ENCODE measurements at places on chromosomes 1 and 21.

DNA sequence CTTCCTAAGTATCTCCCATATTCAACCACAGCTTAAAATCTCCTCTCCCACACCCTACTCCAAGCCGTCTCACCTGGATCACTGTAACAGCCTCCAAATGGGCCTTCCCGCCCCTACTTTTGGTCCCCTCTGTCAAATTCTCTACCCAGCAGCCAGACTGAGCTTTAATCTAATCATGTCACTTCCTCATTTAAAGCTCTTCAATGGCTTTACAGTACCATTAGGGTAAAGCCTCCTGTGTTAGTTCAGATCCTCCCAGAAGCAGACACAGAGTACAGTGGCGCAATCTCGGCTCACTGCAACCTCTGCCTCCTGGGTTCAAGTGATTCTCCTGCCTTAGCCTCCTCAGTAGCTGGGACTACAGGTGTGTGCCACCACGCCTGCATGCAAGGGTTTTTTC lies 46.8 kb upstream of the PSEN2 start:
- DNase-seq, result no peak

- DNase-seq, result no peak
These were observed 7.0 kb upstream of the TRIT1 start for GRCh38 chr1:39890273-39890672.

GRCh38 chr1:215704089-215704860 lies 137.2 kb downstream of the KCTD3 start:
- DNase-seq, result no peak

DNA sequence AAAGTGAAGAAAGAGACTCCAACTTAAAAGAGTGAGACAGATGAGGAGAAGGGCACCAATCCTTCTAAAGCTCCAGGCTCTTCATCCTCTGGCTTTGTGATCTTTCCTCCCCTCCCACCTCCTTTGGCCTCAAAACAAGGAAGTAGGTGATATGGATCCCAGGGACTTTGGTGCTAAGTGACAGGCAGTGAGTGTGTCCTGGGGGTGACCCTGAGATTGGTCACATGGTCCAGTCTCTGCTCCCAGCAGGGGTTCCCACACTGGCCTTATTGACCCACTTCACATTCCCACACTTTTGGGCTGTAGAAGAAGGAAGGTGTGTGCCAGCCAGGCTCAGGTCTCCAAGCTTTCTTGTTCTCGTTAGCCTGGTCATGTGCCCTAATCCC lies 401.2 kb upstream of the PROX1 start:
- DNase-seq, result no peak

DNA sequence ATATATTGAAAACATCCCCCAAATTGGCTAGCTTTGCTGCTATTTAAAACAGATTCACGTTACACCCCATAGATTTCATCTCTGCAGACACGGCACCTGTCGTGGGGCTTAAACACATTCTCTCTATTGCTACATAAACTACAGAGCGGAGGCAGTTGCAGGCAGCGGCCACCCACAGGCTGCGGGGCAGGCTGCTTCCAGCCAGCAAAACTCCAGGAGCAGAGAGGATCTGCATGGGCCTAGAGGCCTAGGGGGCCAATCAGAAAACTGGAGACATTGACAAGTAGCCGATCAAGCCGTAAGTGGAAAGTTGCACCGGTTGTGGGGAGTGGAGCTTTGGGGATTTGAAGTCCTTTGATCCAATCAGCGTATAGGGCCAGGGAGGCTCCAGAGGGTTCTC lies 129.0 kb upstream of the KLHDC7A start:
- no peak for DNase-seq

DNA sequence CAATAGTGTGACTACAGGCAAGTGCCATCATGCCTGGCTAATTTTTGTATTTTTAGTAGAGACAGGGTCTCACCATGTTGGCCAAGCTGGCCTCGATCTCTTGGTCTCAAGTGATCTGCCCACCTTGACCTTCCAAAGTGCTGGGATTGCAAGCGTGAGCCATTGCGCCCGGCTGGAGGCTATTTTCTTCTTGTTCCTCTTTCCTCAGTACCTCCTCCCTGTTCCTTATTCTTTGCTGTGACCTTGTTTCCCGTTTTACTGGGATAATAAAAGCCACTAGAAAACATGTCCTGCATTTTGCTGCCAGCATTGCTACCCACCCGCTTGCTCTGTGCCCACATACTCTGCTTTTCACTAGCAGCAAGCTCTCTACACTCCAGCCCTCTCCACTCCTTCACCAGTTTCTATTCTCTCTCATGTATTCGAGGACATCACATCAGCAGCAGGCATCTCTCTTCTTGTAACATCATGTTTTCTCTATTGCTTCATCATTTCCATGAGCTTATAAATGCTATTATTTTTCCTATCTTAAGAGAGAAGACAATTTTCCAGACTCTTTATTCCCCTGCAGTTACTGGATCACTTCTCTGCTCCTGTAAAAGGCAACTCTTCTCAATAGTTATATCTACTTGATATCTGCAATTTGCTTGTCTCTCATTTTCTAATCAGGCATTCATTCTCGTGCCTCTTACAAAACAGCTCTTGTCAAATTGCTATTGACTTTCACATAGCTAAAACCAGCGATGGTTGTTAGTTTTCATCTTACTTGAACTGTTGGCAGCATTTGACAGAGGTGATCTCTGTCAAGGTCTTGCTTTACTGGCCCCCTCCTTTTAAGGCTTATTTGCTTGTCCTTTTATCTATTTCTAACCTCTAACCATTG lies 34.5 kb upstream of the C21orf91 start:
- no peak for DNase-seq

DNA sequence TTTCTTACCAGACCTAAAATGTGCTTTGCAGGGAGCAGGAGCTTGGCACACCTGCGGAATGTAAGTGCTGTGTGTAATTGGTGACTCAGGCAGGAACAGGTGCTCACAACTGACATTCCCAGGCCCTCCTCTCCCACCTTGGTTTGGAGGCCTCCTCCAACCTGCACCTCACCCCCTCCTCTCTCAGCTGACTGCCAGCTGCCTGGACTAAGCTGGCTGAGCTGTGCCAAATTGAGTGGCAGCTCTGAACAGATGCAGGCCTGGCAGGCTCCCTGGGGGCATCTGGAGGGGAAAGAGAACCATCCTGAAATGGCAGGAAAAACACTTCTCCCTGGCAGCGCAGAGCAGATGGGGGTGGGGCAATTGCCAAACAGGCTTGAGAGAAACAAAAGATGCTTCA lies 91.7 kb upstream of the PGBD5 start:
- DNase-seq, result no peak

GRCh38 chr1:245683676-245684075 lies 528.9 kb downstream of the KIF26B start:
- DNase-seq, result no peak

DNA sequence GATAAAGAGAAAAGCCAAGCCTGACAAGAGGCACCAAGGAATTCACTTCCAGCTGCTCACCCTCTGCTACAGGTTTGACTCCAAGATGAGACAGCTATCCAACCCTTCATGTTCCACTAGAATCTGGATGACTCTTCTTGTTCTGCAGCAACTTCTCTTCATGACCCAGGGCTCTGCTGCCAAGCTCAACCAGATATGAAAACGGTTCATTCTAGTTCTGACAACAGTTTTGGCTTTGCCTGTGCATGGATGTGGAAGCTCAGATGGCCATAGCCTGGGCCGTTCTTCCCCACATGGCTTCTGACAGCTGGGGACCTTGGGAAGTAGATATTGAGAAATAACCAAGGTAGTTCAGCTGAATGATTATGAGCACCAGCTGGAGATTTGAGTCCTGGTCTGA lies 13.7 kb downstream of the PI4KB start:
- DNase-seq, result no peak

- peak; percentile 66 for DNase-seq
These were observed 2.6 kb upstream of the IFI44L start for GRCh38 chr1:78617615-78618026.

- DNase-seq, result peak; percentile 32
These were observed 40.4 kb downstream of the UBR4 start for GRCh38 chr1:19169642-19170041.

DNA sequence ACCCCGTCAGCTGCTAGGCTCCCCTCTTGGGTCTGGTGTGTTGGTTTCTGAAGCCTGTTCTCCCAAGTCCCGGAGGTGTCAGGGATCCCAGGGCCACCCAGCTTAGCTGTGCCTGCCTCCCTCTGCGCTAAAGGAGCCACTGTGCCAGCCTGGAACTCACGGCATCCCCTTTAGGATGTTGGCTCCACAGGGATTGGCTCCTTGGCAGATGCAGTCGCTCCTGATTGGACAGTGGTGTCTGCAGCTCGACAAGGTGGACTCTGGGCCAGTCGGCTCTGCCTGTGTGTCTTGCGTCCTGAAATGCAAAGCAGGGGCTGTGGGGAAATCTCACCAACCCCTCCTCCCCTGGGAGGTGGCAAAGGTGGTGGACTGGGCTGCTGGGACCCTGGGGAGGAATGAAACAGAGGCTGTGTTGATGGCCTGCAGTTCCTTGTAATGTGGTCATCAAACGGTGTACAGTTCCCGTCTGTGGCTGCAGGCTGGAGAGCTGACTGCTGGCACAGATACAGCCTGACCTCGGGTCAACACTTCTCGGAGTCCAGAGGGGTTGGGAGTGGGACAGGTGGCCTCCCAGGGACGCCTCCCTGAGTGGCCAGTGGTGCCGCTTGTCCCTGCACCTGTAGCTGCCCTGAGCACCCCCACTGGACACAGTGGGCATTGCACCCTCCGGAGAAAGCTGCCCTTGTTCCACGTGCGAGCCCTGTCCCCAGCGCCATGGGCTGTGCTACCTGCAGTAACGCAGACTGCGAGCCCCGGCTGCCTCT lies 11.5 kb upstream of the KCNAB2 start:
- no peak for DNase-seq

- no peak for DNase-seq
These were observed 63.4 kb downstream of the KCNAB2 start for GRCh38 chr1:6108937-6109614.

DNA sequence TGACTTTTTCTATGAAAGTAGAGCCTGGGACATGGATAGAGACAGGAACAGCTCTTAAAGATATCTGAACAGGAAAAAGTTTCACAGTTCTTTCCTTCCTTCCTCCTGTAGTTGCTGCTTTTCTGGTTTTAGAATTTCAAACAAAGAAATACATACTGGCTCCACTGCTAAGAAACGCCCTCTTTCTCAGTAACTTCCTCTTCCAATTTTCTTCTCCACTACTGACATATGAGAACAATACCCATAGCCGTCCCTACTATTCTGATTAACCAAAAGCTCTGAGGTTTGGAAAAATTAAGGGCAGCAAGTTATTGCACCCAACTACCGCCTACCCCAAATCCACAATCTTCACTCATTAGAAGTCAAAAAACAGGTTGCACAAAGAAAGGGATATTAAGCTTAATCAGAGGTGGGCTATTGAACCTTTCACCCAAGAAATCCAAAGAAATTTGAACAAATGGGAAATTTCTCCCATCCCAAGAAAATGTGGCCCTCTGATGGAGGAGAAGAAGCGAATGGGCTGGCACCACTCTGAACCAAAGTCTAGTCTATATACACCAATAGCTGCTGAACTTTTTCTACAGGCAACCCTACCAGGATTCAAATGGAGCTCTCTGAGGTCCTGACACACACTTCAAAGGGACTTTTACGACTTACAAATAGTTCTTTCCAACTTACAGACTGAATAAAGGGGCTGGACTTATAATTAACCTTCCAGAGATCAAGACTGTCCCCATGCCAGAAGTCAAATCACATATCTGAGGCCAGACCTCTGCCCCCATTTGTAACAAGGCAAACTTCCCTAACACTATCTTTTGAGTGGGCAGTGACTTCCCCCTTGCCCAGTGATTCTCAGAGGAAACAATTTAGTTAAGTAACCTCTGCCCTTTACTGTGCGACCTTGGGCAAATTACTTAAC lies 1.7 kb downstream of the WASF2 start:
- DNase-seq, result no peak

GRCh38 chr1:150563340-150564038 lies 14.3 kb downstream of the ADAMTSL4 start:
- no peak for DNase-seq

- no peak for DNase-seq
These were observed 46.7 kb upstream of the SSX2IP start for GRCh38 chr1:84736944-84737343.

GRCh38 chr1:115428256-115428655 lies 90.2 kb upstream of the NGF start:
- DNase-seq, result no peak

GRCh38 chr1:223186800-223187199 lies 43.8 kb upstream of the TLR5 start:
- no peak for DNase-seq

GRCh38 chr1:56934430-56935060 lies 31.3 kb downstream of the C8B start:
- no peak for DNase-seq

DNA sequence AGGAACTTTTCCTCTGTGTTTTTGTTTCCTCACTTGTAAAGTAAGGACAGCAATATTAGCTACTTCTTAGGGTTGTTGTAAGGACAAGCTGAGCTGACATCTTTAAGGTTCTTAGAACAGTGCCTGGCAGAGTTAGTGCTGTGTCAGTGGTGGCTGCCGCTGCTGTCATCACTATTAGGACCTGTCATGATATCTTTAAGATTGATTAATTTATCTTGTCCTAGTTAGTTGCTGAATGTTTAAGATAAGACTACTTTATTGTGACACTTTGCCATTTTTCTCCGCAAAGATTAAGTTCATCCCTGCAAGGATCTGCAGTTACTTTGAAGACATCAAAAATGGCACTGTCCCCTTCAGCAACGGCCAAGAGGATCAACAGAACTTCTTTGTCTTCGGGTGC lies 40.1 kb upstream of the GPR88 start:
- DNase-seq, result no peak

- DNase-seq, result no peak
These were observed 8.9 kb downstream of the RCAN1 start for GRCh38 chr21:34606051-34606450.

DNA sequence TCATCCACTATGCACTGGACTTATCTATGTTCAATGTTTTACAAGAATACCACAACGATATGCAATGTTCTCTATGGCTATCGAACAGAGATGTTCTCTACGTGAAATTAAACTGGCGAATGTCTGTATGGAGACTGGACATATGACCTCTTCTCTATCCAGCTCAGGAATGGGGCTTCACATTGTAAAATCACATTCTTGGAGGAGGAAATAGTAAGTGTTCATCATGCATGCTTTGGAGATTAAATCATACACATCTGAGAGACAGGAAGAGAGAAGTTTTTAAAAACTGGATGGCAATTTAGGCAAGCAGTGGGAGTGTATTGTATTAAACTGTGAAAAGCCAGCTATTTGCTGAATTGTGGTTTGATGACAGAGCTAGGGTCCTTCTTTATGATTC lies 47.9 kb upstream of the RGL1 start:
- DNase-seq, result peak; percentile 42

- no peak for DNase-seq
These were observed 1.0 kb downstream of the TRMT1L start for GRCh38 chr1:185155600-185156287.

GRCh38 chr1:34378968-34379856 lies 202.5 kb downstream of the C1orf94 start:
- DNase-seq, result no peak

GRCh38 chr1:7570311-7570710 lies 200.8 kb upstream of the VAMP3 start:
- no peak for DNase-seq

GRCh38 chr1:246142320-246142893 lies 364.7 kb downstream of the SMYD3 start:
- DNase-seq, result peak; percentile 59

All from AG04450 (cell line).